Activated CD8-positive, alpha-beta T cell treated with anti-CD3 and anti-CD28 coated beads, Interleukin-2, amount 10 ng/mL, durations not matched to agents 7 days and 5 days (primary cell): ENCODE measurements at places on chromosomes 6 and 20. TPM values are rescaled to one million over a fixed set of nuclear protein-coding genes. Genes with fewer than 3 reads are reported as not detected.

GRCh38 chr20:17912916-17913315 lies 55.7 kb downstream of the SNX5 start:
- DNase-seq, result no peak
- H3K27ac ChIP-seq, result no peak overlapping the region

DNA sequence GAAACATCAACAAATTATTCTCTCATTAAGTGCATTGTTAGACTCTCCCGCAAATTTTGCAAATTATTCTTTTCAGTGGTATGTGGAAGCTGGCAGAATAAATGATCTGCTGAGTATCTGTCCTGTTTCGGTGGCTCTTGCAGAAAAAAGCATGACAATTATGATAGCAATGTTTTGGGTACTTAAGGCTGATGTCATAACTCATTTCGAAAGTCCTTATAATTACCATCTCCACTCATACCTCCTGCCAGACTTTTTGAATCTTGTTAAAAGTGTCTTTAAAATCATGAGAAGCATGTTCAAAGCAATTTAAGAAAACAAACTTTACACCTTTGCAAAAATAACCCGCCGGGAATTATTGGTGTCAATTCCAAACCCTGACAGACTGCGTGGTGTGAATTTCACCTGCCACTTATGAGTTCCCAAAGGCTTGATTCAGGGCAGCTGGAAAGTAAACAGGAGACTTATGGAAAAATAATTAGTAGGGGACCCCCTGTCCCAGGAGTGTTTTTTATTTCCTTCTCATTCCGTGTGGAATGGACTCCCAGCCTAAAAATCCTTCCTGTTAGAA lies 87.6 kb upstream of the E2F3 start:
- peaks cover 5% of the 10 kb centered on the region for H3K27me3 ChIP-seq
- H3K36me3 ChIP-seq, result peaks cover 4% of the 10 kb centered on the region
- no peak overlapping the region for H3K4me3 ChIP-seq

GRCh38 chr6:39274903-39275302 lies 39.3 kb downstream of the KCNK17 start:
- no peak overlapping the region for H3K27ac ChIP-seq
- H3K36me3 ChIP-seq, result no peaks in the 10 kb centered on the region
- no peaks in the 10 kb centered on the region for H3K4me1 ChIP-seq
- peaks cover 8% of the 10 kb centered on the region for H3K27me3 ChIP-seq
- no peak overlapping the region for H3K4me3 ChIP-seq

The RIPOR3 gene
- total RNA-seq, result not detected

The OOEP gene
- total RNA-seq, result 0.52 TPM

DNA sequence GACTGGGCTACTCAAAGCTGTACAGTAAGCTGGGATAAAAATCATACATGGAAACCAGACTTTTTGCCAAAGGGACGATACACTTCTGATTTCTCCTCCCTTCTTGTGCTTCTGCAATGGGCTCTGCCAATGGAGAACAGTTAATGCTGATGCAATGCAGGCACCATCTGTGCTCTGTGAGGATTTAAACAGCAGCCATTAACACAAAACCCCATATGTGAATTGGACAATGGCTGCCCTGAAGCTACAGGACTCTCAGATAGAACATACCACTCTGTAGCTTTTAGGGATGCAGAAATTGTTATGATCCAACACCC lies 71.9 kb downstream of the GJA10 start:
- DNase-seq, result no peak
- H3K4me3 ChIP-seq, result no peak overlapping the region
- peaks cover 61% of the 10 kb centered on the region for H3K36me3 ChIP-seq
- no peaks in the 10 kb centered on the region for H3K27me3 ChIP-seq

DNA sequence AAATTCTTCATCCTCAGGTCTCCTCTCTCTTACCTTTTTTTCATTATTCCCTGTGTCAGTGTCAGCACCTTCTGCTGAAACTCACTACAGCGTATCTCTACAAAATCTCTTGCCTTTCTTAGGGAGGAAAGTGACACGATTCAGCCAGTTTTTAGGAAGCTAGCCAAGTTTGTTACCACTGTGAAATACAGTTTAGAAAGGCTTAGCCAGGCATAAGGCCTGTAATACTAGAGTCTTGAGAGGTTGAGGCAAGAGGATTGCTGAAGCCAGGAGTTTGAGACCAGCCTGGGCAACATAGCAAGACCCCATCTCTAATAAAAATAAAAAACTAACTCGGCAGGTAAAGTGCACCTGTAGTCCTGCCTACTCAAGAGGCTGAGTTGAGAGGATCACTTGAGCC lies 16.7 kb downstream of the TAB2 start:
- no peak for DNase-seq
- H3K36me3 ChIP-seq, result peaks cover 48% of the 10 kb centered on the region
- peak overlapping the region; percentile 43 for H3K27ac ChIP-seq
- no peaks in the 10 kb centered on the region for H3K27me3 ChIP-seq

GRCh38 chr6:166719019-166719418 lies 92.0 kb upstream of the RPS6KA2 start:
- H3K36me3 ChIP-seq, result no peaks in the 10 kb centered on the region
- no peak overlapping the region for H3K27ac ChIP-seq
- H3K4me1 ChIP-seq, result no peaks in the 10 kb centered on the region

DNA sequence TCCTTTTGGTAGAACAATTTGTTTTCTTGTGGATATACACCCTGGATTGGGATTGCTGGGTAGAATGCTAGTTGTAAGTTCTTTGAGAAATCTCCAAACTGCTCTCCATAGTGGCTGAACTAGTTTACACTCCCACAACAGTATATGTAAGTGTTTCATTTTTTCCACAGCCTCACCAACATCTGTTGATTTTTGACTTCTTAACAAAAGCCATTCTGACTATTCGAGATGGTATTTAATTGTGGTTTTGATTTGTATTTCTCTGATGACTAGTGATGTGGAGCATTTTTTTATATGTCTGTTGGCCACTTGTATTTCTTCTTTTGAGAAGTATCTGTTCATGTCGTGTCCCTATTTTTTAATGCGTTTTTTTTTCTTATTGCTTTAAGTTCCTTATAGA lies 444.1 kb downstream of the CBLN4 start:
- H3K27ac ChIP-seq, result no peak overlapping the region
- H3K36me3 ChIP-seq, result no peaks in the 10 kb centered on the region
- H3K4me3 ChIP-seq, result no peak overlapping the region

- no peak for DNase-seq
- H3K27ac ChIP-seq, result no peak overlapping the region
- peaks cover 9% of the 10 kb centered on the region for H3K27me3 ChIP-seq
- no peaks in the 10 kb centered on the region for H3K36me3 ChIP-seq
- no peaks in the 10 kb centered on the region for H3K4me1 ChIP-seq
- H3K4me3 ChIP-seq, result no peak overlapping the region
Measured at GRCh38 chr6:134806180-134806798, 143.6 kb downstream of the ALDH8A1 start.

The IFT52 gene
- total RNA-seq, result 16.9 TPM

- H3K4me1 ChIP-seq, result no peaks in the 10 kb centered on the region
- H3K36me3 ChIP-seq, result peaks cover 4% of the 10 kb centered on the region
- H3K27ac ChIP-seq, result no peak overlapping the region
- no peak for DNase-seq
- peaks cover 33% of the 10 kb centered on the region for H3K27me3 ChIP-seq
Measured at GRCh38 chr6:83707829-83708545, 914 bp downstream of the SNAP91 start.

- no peak overlapping the region for H3K4me3 ChIP-seq
- no peak overlapping the region for H3K27ac ChIP-seq
- no peak for DNase-seq
- no peaks in the 10 kb centered on the region for H3K4me1 ChIP-seq
Measured at GRCh38 chr20:48178633-48179032, 393.4 kb upstream of the SULF2 start.

DNA sequence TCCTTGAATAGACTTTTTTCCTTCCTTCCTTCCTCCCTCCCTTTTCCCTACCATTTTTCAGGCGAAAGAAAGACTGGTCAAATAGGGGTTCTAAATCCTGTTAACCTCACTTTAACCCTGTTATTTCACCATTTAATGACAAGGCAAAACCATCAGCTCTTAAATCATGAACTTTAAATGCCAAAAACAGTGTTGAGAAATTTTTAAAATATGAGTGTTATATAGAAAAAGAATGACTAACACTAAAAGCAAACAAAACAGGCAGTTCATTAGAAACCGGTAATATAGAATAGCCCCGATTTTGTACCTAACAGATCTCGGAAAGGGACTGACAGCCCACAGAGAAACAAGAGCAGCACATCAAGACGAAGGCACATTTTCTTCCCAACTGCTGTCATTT lies 57.4 kb upstream of the CEP85L start:
- H3K27me3 ChIP-seq, result no peaks in the 10 kb centered on the region
- H3K36me3 ChIP-seq, result peaks cover 45% of the 10 kb centered on the region
- DNase-seq, result no peak
- peaks cover 74% of the 10 kb centered on the region for H3K4me1 ChIP-seq

- no peaks in the 10 kb centered on the region for H3K4me1 ChIP-seq
- H3K4me3 ChIP-seq, result no peak overlapping the region
Measured at GRCh38 chr20:40945754-40946450, 82.7 kb upstream of the TOP1 start.

DNA sequence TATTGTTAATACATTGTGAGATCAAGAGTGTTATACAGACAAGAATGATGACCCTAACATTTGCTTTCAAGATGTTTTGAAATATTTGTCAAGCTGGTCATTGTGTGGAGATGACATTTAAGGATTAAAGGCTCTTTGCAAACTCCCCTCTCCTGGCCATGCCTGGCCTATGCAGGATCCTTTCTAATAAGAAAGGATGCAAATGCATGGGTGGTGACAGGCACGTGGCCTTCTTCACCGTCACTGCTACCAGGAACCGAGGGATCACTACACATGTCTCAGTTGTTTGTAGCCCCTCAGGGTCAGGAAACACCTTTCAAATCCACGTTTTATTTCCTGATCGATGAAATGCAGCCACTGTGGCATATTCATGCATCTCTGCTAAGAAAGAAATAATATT lies 419.7 kb downstream of the PRKN start:
- H3K27ac ChIP-seq, result no peak overlapping the region
- no peaks in the 10 kb centered on the region for H3K36me3 ChIP-seq
- no peaks in the 10 kb centered on the region for H3K4me1 ChIP-seq
- no peaks in the 10 kb centered on the region for H3K27me3 ChIP-seq

DNA sequence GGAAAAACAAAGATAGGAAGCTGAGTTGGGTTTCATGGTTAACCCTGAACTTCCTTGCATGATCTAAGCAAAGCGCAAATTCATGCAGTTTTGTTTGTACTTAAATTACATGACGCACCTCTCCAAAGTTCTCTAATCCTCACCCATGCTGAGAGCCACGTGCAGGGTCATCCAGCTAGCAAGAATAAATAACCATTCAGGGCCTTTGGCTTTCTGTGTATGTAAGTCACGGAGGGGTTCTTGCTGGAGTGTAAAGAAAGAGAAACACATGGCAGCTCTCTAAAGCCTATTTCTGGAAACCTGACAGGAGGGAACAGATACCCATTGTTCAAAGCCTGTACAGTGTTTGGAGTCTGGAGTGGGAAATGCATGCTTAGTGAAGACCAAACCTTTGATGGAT lies 171.7 kb upstream of the CCN2 start:
- H3K36me3 ChIP-seq, result no peaks in the 10 kb centered on the region
- no peak overlapping the region for H3K4me3 ChIP-seq
- H3K27me3 ChIP-seq, result peaks cover 2% of the 10 kb centered on the region
- no peaks in the 10 kb centered on the region for H3K4me1 ChIP-seq
- no peak for DNase-seq
- no peak overlapping the region for H3K27ac ChIP-seq

DNA sequence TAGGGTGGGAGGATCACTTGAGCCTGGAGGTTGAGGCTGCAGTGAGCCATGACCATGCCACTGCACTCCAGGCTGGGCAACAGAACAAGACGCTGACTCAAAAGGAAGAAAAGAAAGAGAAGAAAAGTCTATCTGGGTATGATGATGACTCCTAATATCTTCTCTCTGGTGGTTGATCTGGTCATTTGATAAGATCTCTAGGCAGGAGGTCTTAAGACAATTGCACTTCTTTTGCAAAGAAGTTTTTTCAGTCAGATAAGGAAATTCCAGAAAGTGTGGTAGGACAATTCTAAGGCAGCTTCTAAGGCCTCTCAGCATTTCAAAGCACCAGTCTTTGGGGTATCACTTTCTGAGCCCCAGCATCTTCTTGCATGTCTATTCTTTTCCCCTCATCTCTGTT lies 7.7 kb upstream of the AIF1 start:
- peaks cover 6% of the 10 kb centered on the region for H3K27me3 ChIP-seq
- no peak for DNase-seq
- peaks cover 5% of the 10 kb centered on the region for H3K4me1 ChIP-seq
- peak overlapping the region; percentile 64 for H3K27ac ChIP-seq

The LIN28B gene
- not detected for total RNA-seq
